AML-193 (cell line): ENCODE measurements at places on chromosomes 13 and 19.

DNA sequence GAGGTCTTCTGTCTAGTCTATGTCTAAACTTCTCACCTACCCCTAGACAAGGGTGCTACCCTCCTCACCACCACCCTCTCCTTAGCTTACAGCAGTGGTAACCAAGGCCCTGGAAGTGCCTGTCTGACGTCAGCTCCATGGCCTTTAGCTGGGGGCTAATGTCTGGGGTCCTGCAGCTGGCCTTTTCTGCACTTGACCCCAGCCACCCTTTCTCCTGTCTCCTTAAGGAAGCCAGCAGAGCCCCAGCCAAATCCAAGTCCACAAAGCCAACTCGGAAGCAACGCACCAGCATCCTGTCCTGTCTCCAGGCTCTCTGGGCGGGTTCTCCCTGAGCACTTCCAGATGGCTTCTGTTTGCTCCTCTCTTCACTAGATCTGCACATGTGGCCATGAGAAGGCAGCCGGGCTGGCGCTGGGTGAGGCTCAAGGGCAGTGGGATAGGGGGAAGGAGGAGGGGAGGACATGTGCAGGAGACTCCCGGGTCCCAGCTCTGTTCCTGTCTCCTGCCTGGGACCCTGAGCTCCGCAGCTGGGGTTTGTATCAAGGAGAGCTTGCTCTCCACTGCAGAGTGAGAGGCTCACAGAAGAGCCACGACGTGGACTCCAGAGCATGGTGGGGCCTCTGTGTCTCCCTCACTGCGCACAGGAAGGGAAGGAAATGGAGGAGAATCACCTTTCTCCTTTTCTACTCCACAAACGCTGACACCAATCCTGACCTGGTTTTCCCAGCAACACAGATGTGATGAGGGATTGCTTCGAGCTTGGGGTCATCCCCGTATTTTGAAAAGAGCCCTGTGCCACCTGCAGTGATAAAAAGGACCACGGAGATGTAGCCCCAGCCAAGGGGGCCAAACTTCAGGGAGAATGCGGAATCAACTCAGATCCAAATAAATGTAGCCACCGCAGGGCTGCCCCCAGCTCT lies 204.2 kb downstream of the USP12 start:
- no peak for DNase-seq

DNA sequence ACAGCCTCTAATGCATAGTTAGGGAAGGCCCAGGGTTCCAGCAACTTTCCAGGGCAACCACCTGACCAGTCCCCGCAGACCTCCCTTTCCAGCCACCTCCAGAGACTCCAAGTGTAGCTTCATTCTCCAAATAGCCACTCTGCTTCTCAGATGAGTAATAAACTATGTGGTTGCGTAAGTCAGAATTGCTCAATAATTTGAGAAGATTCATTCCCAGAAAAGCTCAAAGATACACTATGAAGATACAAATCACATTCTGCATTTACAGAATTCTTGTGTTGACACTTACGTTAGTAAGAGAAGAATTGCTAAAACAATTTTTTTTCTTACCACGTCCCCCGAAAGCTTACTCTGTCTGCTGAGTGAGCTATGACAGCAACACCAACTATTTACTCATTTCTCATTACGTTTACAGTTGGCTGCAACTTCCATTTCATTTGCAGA lies 8.2 kb upstream of the LATS2 start:
- peak; percentile 80 for DNase-seq

GRCh38 chr13:23949200-23949599 lies 51.9 kb upstream of the C1QTNF9B start:
- DNase-seq = no peak

GRCh38 chr19:55304279-55304978 lies 20.6 kb downstream of the BRSK1 start:
- peak; percentile 11 for DNase-seq

- no peak for DNase-seq
These were observed 107.3 kb upstream of the SERP2 start for GRCh38 chr13:44266305-44266704.

- no peak for DNase-seq
These were observed 9.0 kb downstream of the EPS15L1 start for GRCh38 chr19:16462757-16463250.

DNA sequence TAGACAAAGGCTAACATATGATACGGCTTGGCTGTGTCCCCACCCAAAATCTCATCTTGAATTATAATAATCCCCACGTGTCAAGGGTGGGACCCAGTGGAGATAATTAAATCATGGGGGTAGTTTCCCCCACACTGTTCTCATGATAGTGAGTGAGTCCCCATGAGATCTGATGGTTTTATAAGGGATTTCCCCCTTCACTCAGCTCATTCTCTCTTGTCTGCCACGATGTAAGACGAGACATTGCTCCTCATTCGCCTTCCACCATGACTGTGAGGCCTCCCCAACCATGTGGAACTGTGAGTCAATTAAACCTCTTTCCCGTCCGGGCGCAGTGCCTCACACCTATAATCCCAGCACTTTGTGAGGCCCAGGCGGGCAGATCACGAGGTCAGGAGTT lies 143.5 kb downstream of the RXFP2 start:
- DNase-seq = no peak

DNA sequence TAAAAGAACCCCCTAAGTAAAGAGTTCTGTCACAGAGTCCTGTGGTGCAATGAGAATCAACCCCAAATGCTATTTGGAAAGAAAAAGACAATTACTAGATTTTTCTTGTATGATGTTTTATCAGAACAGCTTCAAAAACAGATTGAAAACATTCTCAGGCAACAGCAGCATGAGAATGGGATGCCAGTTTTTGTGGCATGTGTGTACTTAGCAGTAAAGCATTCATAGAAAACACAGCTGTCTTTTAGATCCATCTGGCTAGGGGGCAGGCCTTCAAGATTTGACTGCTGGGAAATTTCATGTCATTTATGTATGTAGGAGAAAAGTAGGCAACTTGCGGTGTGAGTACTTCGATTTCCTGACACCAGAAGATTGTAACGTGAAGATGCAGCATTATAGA lies 170.5 kb upstream of the HTR2A start:
- DNase-seq = no peak

DNA sequence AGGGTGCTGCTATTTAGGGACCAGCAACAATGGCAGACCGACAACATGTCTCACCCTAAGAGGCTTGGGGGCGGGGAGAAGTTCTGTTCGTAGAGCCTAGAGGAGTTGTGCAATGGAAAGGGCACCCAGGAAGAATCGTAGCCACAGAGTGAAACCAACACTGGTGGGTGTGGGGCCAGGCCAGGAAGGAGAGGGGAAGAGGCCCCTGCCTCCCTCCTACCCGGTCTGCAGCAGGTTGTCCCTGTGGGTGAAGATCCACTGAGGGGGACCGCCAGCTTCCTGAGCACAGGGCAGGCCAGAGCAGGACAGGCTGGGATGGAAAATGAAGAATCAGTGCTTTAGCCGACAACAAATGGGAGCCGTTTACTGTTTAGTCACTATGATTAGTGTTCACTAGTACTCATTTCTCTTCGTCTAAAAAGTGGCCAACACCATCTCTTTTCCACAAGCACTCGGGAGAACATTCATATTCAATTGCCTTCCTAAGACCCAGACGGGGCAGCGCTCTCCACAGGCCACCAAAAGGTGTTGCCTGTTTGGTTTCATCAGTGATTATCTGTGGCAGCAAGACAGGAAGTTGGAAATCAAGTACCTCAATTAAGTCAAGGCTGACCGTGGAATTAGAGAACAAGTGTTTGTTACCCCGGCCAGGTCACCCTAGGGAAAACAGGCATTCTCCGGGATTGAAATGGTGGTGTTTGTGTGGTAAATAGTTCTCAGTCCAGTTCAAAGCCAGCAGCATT lies 1.1 kb upstream of the ATP11A start:
- DNase-seq = peak; percentile 95

GRCh38 chr19:11465600-11465999 lies 15.2 kb downstream of the ELAVL3 start:
- no peak for DNase-seq

DNA sequence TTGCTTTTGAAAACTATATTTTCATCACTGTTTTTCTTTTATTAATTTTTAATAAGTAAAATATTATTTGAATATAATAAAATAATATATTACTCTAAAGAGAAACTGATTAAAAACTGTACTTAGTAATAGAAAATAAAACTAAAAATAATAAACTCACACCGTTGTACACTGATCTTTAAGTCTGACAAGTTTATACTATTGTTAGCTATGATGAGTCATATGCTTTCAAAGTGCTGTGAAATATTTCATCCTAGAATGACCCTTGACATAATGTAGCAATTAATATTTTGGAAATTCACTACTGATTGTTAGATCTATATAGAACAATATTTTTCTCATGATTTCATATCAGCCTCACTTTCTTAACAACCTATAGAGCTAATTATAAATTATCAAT lies 1040.6 kb upstream of the SPRY2 start:
- DNase-seq = no peak

- DNase-seq = no peak
These were observed 468 bp upstream of the SLC39A3 start for GRCh38 chr19:2740314-2740656.

DNA sequence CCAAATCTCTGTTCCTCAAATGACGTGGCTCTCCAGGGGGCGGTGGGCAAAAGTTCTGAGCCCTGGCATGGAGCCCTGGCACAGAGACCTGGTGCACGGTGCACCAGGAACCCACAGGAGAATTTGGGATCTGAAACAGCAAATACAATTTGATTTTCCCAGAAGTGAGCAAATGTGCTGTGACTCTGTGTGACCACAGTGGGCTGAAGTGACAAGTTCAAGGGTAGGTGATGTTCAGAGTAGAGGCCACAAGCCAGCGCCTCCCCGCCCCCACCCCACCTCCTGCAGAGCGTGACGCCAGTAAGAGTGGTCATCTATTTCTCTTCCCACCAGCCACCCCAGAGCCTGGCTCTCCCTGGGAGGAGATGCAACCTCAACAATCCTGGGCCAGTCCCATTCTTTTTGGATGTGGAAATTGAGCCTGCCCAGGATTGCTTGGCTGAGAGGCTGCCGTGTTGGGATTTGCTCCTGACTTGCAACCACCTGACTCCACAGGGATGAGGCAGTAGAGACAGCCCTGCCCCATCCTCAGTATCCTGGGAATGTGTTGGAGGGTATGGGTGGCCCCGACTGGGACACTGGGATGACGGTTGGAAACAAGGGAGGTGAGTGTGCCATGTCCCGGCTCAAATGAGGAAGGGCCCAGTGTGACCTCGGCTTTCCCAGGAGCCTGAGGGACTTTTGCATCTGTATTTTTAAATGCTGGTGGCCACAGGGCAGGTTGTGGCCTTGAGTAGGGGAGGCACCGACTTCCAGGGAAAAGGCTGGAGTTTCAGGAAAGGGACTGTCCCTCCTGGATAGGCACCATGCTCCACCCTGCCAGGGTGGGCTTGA lies 11.1 kb upstream of the BCL3 start:
- DNase-seq = no peak

DNA sequence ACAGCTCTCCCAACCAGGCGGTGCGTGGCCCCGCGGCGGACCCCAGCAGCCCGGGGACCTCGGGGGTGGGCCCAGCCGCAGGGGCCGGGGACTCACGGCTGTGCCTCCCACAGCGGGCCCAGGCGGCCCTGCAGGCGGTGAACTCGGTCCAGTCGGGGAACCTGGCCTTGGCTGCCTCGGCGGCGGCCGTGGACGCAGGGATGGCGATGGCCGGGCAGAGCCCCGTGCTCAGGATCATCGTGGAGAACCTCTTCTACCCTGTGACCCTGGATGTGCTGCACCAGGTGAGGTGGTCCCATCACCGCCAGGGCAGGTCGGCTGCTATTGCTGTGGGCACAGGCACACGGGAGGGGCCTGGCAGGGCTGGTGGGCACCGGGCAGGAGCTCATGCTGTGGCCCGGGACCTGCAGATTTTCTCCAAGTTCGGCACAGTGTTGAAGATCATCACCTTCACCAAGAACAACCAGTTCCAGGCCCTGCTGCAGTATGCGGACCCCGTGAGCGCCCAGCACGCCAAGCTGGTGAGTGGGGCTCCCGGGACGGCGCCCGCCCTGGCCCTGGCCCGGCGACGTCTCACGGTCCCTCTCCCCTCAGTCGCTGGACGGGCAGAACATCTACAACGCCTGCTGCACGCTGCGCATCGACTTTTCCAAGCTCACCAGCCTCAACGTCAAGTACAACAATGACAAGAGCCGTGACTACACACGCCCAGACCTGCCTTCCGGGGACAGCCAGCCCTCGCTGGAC lies 7.3 kb downstream of the PTBP1 start:
- DNase-seq = no peak

GRCh38 chr13:96780105-96780504 lies 214.2 kb downstream of the OXGR1 start:
- no peak for DNase-seq

- no peak for DNase-seq
These were observed 20.2 kb upstream of the CEACAM6 start for GRCh38 chr19:41735071-41735600.

DNA sequence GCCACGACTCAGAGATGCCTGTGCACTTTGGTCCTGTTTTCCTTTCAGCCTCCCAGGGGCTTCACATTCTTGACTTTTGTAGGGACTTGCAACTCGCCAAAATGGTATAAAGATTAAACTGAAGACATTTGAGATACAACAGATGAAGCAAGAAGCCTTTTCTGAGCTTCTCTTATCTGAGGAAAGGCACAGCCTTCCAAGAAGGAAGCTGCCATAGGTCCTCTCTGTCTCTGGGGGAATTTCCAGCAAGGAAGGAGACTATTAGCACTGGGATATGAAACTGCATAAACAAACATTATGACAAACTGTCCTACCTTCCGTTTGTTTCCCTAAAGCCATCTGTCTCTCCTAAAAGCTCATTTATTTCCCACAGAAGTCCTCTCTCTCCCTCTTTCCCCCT lies 39.3 kb downstream of the TGDS start:
- DNase-seq = no peak

GRCh38 chr19:13187419-13187818 lies 37.2 kb downstream of the IER2 start:
- DNase-seq = no peak

- no peak for DNase-seq
These were observed 1194.4 kb downstream of the SLITRK1 start for GRCh38 chr13:82687884-82688283.

DNA sequence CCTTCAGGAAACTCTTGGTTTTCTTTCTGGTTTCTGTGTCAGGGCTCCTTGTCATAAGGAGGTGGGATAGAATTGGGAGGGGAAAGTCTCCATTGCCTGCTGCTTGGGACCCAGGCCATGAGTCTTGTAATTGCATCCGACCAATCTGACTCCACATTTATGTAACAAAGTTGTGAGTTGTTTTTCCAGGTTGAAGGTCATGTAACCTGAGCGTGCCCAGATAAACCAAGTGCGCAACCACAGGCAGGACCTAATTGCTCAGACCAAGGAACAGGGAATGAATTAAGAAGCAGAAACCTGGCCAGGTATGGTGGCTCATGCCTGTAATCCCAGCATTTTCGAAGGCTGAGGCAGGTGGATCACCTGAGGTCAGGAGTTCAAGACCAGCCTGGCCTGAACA lies 17.8 kb downstream of the RASL11A start:
- DNase-seq = no peak

- DNase-seq = no peak
These were observed 22.5 kb upstream of the SLC7A10 start for GRCh38 chr19:33248104-33248503.

GRCh38 chr19:13881251-13881691 lies 4.3 kb downstream of the NANOS3 start:
- DNase-seq = no peak
